ENCODE measurements at places on chromosomes 11 and 22.

DNA sequence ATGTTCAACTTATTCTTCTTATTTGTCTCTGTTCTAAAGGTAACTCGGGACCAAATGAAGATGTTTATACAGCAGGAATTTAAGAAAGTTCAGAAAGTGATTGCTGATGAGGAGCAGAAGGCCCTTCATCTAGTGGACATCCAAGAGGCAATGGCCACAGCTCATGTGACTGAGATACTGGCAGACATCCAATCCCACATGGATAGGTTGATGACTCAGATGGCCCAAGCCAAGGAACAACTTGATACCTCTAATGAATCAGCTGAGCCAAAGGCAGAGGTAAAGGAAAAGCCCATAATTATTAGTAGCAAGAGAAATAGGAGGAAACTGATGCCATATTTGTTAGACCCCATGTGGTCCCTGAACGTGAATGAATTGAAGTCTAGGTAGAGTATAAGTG is 63.3 kb downstream of the TRIM44 start:
- no peak for DNase-seq

DNA sequence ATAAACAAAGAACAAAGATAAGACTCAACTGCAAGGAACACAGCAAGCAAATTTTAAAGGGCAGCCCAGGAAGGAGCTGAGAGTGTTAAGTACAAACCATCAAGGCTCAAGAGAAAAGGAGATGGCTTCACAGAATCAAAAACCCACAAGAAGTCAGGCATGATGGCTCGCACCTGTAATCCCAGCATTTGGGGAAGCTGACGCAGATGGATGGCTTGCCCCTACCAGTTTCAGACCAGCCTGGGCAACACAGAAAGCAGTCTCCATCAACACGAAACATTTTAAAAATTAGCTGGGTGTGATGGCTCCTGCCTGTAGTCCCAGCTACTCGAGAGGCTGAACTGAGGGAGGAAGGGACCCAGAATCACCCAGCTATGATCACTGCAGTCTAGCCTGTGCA is 32.6 kb downstream of the MAPK1 start:
- no peak for DNase-seq

GRCh38 chr11:75562836-75563484 is 907 bp downstream of the SERPINH1 start:
- peak; percentile 10 for DNase-seq

GRCh38 chr11:77868744-77869143 is 47.8 kb downstream of the AAMDC start:
- no peak for DNase-seq

- DNase-seq: no peak
These were observed 830 bp downstream of the C11orf97 start for GRCh38 chr11:94513091-94513490.

- no peak for DNase-seq
These were observed 1.5 kb downstream of the BCR start for GRCh38 chr22:23181721-23182308.

GRCh38 chr11:121928597-121929580 is 187.1 kb downstream of the BLID start:
- DNase-seq: no peak

DNA sequence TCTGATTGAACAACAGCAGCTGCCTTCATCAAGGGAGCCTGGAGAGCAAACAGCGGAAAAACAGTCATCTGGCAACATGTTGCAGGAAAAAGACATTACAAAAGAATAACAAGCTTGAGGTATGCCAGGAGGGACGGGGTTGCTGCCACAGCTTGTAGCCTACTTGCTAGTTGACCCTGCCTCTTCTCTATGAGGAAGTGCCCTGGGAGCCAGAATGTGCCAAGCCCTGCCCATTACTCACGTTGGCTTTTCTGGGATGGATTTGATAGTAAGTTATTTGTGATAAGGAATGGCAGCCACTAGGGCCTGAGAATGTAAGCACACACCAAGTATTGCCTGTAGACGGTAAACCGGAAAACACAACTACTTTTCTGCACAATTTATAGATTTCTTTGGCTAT is 113.5 kb upstream of the KIRREL3 start:
- no peak for DNase-seq

- no peak for DNase-seq
These were observed 764 bp upstream of the PACSIN3 start for GRCh38 chr11:47186700-47187695.

DNA sequence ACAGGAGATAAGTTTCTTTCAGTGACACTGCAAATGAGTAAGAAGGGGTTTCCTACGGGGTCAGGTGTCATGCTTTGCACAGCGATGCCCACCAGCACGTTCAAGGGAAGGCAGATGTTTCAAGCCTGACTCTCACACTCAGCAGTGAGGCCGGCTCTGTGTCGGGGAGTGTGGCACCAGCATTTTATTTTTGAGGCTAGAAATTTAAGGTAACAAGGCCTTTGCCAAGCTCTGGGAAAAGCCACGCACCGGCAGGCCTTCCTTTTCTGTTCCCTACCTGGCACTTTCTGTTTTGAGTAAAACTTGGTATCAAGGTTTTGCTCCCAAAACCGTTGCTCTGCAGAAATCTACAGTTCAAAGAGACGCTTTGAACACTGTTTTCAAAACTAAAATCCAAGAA is 38.0 kb downstream of the TOLLIP start:
- no peak for DNase-seq

GRCh38 chr11:115894176-115894575 is 390.0 kb upstream of the CADM1 start:
- DNase-seq: no peak

GRCh38 chr11:87398931-87399330 is 361.2 kb downstream of the TMEM135 start:
- no peak for DNase-seq

GRCh38 chr11:76838678-76839068 is 22.0 kb upstream of the ACER3 start:
- DNase-seq: no peak

- no peak for DNase-seq
These were observed 1.3 kb downstream of the LRP5 start for GRCh38 chr11:68313574-68314202.

GRCh38 chr11:61814958-61815789 is 1.6 kb downstream of the FADS1 start:
- DNase-seq: peak; percentile 96
